Thoracic aorta (tissue), 2 donors: ENCODE measurements at places on chromosomes 5 and 9. TPM values are rescaled to one million over a fixed set of nuclear protein-coding genes. Genes with fewer than 3 reads are reported as not detected.

DNA sequence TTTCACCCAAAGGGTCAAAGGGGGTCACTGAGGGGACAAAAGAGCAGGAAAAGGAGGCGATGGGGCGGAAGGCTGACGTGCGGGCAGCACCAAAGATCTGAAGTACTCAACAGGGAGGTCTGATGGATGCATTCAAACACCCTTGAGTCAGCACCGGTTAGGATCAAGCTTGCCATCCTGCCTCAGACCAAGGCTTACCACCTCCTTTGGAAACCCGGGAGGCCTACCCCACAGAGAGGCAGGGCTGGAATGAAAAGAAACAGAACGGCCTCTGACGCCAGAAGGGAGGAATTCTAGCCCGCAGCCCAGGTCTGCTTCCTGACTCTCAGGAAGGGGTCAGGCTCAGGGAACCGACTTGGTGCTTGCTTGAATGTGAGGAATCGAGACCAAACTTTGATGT is 125.6 kb downstream of the PAPPA start:
- no peaks in the 10 kb centered on the region for H3K4me1 ChIP-seq
- H3K4me3 ChIP-seq, result no peak overlapping the region
- H3K36me3 ChIP-seq, result no peaks in the 10 kb centered on the region
- H3K27me3 ChIP-seq, result no peaks in the 10 kb centered on the region
- no peak for DNase-seq

GRCh38 chr9:92095236-92095635 is 20.0 kb downstream of the SPTLC1 start:
- H3K4me1 ChIP-seq, result no peaks in the 10 kb centered on the region
- no peaks in the 10 kb centered on the region for H3K27me3 ChIP-seq
- no peak overlapping the region for H3K27ac ChIP-seq
- no peak overlapping the region for H3K4me3 ChIP-seq
- no peaks in the 10 kb centered on the region for H3K36me3 ChIP-seq

GRCh38 chr9:16039218-16039987 is 486.6 kb downstream of the CCDC171 start:
- no peaks in the 10 kb centered on the region for H3K36me3 ChIP-seq
- H3K27me3 ChIP-seq, result no peaks in the 10 kb centered on the region
- no peak overlapping the region for H3K4me3 ChIP-seq

- DNase-seq, result no peak
- peaks cover 47% of the 10 kb centered on the region for H3K36me3 ChIP-seq
- no peak overlapping the region for H3K27ac ChIP-seq
- H3K27me3 ChIP-seq, result no peaks in the 10 kb centered on the region
- H3K4me1 ChIP-seq, result no peaks in the 10 kb centered on the region
Observed at GRCh38 chr9:35054871-35055644, 17.4 kb downstream of the VCP start.

DNA sequence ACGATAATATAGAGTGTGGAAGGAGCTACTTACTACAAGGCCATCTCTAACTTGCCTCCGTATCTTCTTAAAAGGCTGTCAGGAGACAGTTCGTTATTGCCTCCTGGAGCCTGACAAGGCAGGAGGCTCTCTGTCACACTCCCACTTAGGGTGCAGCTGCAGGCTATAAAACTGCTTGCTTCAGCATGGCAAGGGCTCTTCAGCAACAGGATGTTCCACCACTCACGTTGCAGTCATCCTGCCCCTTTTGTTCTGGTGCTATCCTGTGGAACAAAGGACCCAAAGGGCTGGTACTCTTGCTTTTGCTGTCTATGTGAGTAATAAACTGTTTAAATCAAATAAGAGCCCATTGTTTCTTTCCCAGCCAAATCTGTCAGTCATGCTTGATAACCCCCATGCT is 508.9 kb downstream of the NTRK2 start:
- no peaks in the 10 kb centered on the region for H3K27me3 ChIP-seq
- no peaks in the 10 kb centered on the region for H3K4me1 ChIP-seq
- no peak overlapping the region for H3K4me3 ChIP-seq
- H3K27ac ChIP-seq, result no peak overlapping the region

DNA sequence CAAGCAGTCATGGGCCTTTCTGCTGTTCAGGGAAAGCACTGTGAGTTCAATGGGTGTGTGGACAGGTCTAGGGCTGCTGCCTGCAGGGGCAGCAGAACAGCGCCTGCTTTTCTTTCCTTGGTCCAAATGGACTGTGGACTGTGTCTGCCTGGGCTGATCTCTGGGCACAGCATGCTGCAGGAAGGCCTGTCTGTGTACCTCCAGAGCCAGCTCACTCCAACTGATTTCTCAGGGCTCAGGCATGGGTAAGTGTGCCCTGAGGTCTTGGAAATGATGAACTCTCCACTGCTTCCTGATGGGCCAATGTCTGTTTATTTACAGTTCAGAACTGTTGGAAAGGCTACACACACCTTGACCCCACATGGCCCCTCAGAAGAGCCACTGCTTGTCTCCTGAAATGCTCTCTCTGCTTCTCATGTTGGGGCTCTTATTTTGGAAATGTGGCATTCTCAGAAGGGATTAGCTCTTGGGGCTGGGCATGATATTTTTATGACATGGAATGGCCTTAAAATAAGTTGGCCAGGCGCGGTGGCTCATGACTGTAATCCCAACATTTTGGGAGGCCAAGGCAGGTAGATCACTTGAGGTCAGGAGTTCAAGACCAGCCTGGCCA is 27.0 kb downstream of the SLC22A4 start:
- H3K4me1 ChIP-seq, result no peaks in the 10 kb centered on the region
- no peaks in the 10 kb centered on the region for H3K36me3 ChIP-seq

GRCh38 chr5:119373449-119373858 is 17.6 kb downstream of the TNFAIP8 start:
- H3K27ac ChIP-seq, result no peak overlapping the region
- H3K27me3 ChIP-seq, result no peaks in the 10 kb centered on the region
- peaks cover 26% of the 10 kb centered on the region for H3K4me1 ChIP-seq
- no peaks in the 10 kb centered on the region for H3K36me3 ChIP-seq
- no peak for DNase-seq
- no peak overlapping the region for H3K4me3 ChIP-seq

DNA sequence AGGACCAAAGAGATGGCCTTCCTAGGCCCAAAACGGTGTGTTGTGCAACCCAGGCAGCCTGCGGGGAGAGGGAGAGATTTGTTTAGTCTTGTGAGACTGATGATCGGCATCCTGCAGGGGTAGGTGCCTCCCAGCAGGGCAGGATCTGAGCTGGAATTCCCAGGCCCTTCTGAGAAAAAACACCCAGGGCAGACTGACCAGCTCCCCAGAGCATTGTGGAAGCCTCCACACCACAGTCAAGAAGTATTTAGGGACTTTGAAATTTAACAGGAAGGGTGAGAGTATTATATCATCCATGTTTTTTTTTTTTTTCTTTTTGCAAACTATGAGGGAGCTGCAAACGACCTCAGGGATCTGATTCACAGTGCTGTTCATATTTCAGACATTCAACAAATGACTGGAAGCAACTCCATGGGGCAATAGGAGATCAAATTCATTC is 104.5 kb upstream of the LHFPL2 start:
- H3K27me3 ChIP-seq, result no peaks in the 10 kb centered on the region
- no peaks in the 10 kb centered on the region for H3K4me1 ChIP-seq

DNA sequence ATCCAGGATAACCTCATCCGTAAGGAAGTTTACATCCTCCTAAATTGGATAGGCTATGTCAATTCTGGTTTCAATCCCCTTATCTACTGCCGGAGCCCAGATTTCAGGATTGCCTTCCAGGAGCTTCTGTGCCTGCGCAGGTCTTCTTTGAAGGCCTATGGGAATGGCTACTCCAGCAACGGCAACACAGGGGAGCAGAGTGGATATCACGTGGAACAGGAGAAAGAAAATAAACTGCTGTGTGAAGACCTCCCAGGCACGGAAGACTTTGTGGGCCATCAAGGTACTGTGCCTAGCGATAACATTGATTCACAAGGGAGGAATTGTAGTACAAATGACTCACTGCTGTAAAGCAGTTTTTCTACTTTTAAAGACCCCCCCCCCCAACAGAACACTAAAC is 1.3 kb downstream of the ADRB2 start:
- H3K36me3 ChIP-seq, result no peaks in the 10 kb centered on the region
- no peaks in the 10 kb centered on the region for H3K27me3 ChIP-seq
- no peak overlapping the region for H3K27ac ChIP-seq

GRCh38 chr9:130303613-130304055 is 38.1 kb downstream of the HMCN2 start:
- H3K36me3 ChIP-seq, result no peaks in the 10 kb centered on the region
- no peak overlapping the region for H3K4me3 ChIP-seq
- DNase-seq, result no peak
- no peak overlapping the region for H3K27ac ChIP-seq
- no peaks in the 10 kb centered on the region for H3K27me3 ChIP-seq
- H3K4me1 ChIP-seq, result no peaks in the 10 kb centered on the region

GRCh38 chr5:157172403-157172802 is 6.3 kb upstream of the GARIN3 start:
- H3K4me3 ChIP-seq, result no peak overlapping the region
- H3K27me3 ChIP-seq, result no peaks in the 10 kb centered on the region
- H3K4me1 ChIP-seq, result no peaks in the 10 kb centered on the region
- no peaks in the 10 kb centered on the region for H3K36me3 ChIP-seq
- DNase-seq, result no peak
- no peak overlapping the region for H3K27ac ChIP-seq

DNA sequence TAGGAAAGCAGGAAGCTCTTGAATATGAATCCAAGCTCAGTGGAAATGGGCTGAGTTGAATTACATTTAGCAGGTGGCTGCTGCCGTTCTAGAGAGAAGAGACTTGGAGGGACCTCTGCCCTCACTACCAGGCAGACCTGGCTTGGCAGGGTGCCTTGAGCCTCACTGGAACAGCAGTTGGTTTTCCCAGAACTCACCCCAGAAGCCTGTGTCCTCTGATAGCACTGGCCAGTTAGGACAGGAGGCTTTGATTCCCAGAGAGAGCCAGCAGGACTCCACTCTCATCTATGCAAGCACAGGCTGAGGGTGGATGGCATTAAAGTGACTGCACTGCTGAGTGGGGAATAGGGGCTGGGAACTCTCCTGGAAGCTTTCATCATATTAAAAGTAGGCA is 54.8 kb downstream of the PWWP2A start:
- no peak overlapping the region for H3K4me3 ChIP-seq
- no peaks in the 10 kb centered on the region for H3K27me3 ChIP-seq
- DNase-seq, result no peak
- H3K4me1 ChIP-seq, result no peaks in the 10 kb centered on the region
- H3K36me3 ChIP-seq, result peaks cover 39% of the 10 kb centered on the region
- H3K27ac ChIP-seq, result no peak overlapping the region

DNA sequence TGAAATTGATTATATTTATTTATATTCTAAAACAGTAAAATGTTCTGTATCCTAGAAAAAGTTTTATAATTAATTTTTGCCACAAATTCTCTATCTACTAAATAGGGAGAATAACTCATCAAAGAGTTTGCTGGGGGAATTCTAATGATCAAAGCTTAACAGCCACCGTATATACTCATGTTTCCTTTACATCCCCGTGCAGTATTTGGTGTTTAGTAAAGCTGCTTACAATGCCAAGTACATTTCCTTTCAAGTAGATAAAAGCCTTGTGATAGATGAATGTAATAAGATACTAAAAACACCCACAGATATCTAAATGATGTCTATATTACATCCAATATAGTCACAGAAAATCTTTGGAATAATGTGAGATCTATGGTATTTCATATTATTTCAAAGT is 312.2 kb downstream of the HCN1 start:
- no peak overlapping the region for H3K4me3 ChIP-seq
- no peak overlapping the region for H3K27ac ChIP-seq
- H3K4me1 ChIP-seq, result no peaks in the 10 kb centered on the region
- no peaks in the 10 kb centered on the region for H3K27me3 ChIP-seq

- peaks cover 4% of the 10 kb centered on the region for H3K4me1 ChIP-seq
- H3K27ac ChIP-seq, result no peak overlapping the region
- no peaks in the 10 kb centered on the region for H3K27me3 ChIP-seq
- no peaks in the 10 kb centered on the region for H3K36me3 ChIP-seq
- H3K4me3 ChIP-seq, result no peak overlapping the region
- DNase-seq, result no peak
Observed at GRCh38 chr5:146761811-146762210, 116.7 kb downstream of the PPP2R2B start.

- H3K4me1 ChIP-seq, result no peaks in the 10 kb centered on the region
- no peak overlapping the region for H3K4me3 ChIP-seq
- H3K36me3 ChIP-seq, result no peaks in the 10 kb centered on the region
- no peak overlapping the region for H3K27ac ChIP-seq
Observed at GRCh38 chr5:51376509-51376908, 6.7 kb upstream of the ISL1 start.

DNA sequence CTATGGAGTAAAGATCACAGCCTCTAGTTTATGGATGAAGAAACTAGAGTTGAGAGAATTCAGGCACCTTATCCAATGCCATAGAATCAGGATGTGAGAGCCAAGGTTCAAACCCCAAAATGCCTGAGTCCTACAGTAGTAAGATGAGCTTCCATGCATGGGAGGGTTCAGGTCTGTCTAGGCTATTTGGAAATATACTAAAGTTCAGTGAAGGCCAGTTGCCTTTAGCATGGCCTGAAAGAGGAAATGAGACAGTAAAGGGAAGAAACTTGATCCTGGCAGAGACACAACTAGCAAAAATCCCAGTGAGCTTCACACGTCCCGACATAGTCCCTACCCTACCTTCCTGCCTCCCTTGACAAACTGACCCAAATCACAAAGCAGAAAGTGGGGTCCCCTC is 317.0 kb downstream of the RASEF start:
- no peak for DNase-seq
- H3K4me3 ChIP-seq, result no peak overlapping the region
- H3K4me1 ChIP-seq, result no peaks in the 10 kb centered on the region
- no peak overlapping the region for H3K27ac ChIP-seq

DNA sequence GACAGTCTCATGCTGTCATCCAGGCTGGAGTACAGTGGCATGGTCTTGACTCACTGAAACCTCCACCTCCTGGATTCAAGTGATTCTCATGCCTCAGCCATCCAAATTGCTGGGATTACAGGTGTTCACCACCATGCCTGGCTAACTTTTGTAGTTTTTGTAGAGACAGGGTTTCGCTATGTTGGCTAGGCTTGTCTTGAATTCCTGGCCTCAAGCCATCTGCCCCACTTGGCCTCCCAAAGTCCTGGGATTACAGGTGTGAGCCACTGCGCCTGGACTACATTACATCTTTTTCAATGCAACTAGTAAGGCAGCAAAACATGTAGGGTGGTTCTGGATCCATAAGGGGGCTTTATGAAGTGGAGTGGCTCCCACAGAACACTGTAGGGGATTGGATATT is 29.6 kb upstream of the RASGEF1C start:
- no peak for DNase-seq
- no peak overlapping the region for H3K27ac ChIP-seq
- no peak overlapping the region for H3K4me3 ChIP-seq
- H3K4me1 ChIP-seq, result no peaks in the 10 kb centered on the region

SLC2A8 gene
- total RNA-seq, result 33.4 TPM

ADAMTS16 gene
- total RNA-seq, result not detected

TEK gene
- total RNA-seq, result 8.4 TPM

GPRIN1 gene
- 2.0 TPM for total RNA-seq

SMIM33 gene
- not detected for total RNA-seq

HSD17B3 gene
- total RNA-seq, result 4.9 TPM
